ENCODE measurements at places on chromosomes 16 and 17. TPM values are rescaled to one million over a fixed set of nuclear protein-coding genes. Genes with fewer than 3 reads are reported as not detected.

DNA sequence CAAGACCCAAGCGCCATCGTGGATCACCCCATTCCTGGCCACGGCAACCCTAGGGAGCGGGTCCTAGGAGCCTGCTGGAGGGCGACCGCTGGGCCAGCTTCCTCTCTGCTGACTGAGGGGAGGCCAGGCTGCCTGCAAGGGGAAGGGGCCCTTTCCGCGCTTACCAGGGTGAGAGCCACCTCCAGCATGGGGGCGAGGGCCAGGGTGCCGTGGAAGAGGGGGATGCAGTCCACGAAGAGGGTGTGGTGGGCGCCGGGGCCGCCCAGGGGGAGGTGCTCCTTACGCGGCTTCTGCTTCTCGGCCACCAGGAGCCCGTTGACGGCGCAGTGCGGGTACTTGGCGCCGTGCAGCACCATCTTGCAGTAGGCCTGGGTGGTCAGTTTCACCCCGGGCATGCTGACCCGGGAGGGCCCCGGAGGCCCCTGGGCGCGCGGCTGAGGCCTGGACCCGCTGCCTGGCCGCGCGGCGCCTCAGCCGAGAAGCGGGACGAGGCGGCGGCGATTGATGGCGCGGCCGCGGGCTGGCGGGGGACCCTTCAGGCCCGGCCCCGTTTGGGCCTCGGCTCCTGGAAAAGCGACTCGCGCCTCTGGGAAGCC lies 345 bp downstream of the EMC8 start:
- peak; percentile 15 for DNase-seq

- no peak for DNase-seq
Measured at GRCh38 chr16:27826893-27827289, 236.6 kb downstream of the GSG1L start.

DNA sequence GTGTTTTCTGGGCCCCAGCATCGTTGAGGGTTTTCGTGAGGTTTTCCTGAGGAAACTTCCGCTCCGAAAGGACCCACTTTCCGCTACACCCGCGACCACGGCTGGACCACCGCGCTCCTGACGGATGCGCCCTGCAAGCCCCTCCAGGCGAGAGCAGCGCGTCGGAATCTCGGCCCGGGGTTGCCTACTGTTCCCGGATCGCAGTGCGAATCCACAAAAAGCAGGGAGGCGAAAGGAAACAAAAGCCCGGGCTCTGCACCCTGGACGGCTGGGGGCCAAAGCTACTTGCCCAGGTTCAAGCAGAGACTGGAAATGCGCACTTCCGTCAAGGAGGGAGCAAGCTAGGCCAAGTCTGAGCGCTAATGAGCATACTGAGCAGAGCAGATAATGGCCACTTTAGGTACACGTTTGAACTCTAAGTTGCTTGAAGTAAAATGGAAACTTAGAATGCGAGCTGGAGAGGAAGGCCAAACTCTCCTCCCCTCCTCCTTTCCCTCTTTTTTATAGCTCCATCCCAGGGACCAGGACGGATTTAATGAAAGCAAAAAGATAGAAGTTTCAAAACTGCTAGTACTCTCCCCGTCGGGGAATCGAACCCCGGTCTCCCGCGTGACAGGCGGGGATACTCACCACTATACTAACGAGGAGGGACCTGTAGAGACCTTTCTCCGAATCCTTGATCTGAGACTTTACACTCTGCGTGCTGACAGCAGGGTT lies 11.4 kb upstream of the AURKB start:
- DNase-seq = peak; percentile 93

GRCh38 chr17:34377078-34377823 lies 14.2 kb upstream of the CCL1 start:
- no peak for DNase-seq

DNA sequence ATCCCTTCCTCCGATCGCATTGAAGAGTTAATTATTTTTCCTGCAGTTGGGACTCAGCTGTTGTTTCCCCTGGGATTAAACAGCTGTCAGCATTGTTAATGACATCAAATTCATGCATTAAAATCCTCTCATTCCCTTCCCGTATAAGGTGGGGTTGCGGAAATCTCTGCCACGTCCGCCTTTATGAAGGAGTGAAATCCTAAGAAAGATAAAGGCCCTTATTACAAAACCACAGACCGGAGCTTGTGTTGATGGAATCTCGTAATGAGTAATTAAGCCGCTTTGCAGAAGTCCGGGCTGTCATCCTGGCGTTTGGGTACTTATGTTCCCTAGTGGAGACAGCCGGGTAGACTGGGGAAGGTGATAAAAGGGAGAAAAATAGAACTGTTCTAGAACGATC lies 627.6 kb downstream of the MAF start:
- DNase-seq = peak; percentile 3

DNA sequence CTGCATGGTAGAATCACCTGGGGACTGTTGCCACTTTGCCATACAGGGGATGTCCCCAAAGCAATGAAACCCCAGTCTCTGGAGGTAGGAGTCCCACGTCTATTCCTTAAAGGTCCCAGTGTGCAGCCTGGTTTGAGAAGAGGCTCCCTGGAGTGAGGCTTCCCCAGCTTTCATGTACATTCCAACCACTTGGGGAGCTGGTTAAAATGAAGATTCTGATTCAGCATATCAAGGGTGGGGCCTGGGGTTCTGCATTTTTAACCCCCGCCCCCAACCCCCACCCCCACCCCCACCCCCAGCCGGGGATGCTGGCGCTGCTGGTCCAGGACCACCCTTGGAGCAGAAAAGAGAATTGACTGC lies 241.2 kb downstream of the FOXL1 start:
- DNase-seq = peak; percentile 22

- DNase-seq = peak; percentile 62
Measured at GRCh38 chr17:2259769-2260536, 43.6 kb downstream of the SMG6 start.

GRCh38 chr17:19857640-19858039 lies 10.1 kb downstream of the ULK2 start:
- no peak for DNase-seq

Gene RNF43
- not detected for total RNA-seq

Gene TIGD7
- total RNA-seq = 8.4 TPM

Gene RDM1
- not detected for total RNA-seq
